Left ventricle myocardium inferior (tissue), 1 donor: ENCODE measurements at places on chromosomes 3 and 15. TPM values are rescaled to one million over a fixed set of nuclear protein-coding genes. Genes with fewer than 3 reads are reported as not detected.

The CAMP gene
- not detected for total RNA-seq

- DNase-seq, result no peak
Observed at GRCh38 chr3:69082361-69082760, 2.2 kb upstream of the UBA3 start.

DNA sequence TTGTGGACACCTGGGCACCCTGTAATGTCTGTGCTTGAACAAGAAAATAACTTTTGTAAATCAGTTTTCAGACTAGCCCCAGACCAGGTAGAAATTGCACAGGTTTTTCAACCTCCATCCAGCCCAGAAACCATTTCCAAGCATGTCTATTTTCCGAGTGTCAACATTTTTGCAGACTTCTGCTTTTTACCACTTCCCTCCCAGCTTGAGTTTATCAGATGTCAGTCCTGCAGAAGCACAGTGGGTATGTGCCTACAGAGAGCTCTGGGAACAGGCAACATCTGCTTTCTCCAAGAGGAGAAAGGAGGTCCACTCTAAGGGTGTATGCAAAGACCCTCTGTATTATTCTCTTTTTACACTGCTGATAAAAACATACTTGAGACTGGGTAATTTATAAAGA is 83.9 kb downstream of the LRRK1 start:
- DNase-seq, result no peak

The NR1I2 gene
- not detected for total RNA-seq

DNA sequence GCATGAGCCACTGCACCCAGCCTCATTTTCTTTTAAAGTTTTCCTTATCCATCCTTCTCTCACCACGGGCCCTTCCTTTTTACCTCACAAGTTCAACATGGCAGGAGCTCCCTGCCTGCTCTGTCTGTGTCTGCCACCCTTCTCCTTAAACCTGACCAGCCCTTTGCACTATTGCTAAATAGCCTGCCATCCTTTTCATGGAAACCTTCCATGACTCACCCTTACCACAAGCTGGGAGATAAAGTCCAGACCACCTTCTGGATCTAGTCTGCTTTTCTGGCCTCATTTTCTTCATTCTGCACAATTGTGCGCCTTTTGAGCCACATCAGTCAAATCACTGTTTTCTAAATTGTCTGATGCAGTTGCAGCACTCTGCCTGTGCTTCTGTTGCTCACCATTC is 8.9 kb downstream of the PARP14 start:
- DNase-seq, result no peak

DNA sequence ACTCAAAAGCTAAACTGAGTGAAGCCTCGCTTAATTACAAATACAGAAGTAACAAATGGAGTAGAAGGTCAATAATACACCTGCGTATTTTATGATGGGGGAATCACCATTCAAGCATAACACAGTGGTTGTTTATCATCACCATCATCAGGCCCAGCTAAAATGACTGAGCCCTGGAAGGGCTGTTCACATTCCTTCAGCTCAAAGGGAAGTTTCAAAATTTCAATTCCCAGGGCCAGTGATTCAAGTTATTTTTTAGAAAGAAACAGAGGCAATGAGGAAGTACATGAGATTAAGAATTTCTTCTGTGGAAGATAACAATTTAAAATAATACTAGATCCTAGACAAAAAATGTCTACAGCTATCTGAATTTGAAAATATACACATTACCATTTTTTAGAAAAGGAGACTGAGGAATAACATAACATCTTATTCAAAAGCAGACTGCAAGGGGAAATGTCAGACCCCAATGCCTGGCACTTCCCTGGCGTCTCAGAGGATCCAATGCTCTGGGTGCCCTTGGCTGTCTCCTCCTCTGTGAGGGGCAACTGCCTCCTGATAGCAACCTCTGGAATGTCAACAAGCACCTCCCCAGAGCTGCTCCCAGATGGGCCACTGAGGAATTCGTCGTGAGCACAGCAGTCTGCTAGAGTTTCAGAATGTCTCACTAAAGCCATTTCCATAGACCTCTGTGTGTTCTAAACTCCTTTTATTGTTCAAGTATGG is 22.8 kb downstream of the EHD4 start:
- DNase-seq, result no peak

DNA sequence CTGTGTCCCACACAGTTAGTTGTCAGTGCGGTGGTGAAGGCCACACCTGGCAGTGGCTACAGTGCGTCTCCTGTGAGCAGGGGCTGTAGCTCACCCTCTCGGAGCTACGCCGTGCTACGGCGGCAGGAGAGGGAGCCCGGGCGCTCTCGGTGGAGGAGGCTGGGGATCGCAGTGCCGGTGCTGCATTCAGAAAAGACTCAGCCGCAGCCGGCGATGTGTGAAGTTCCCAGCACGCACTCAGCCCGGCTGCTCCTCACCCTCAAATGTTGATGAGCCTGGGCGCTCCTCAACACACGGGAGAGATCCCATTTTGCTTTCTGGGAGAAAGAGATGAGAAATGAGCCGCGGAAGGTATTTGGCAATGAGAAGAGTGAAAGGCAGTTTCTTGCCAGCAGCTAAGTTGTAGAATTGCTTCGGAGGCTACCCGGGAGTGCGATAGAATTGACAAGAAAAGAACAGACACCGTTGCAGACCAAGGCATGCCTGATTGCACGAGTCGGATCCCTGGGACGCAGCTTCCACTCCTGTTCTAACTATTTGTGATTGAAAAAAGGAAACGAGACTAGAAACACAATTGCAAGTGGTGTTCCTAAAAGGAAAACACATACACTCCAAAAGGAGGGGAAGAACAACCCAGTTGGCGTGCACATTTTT is at the start of gene UNC13C:
TSS of gene UNC13C (plus strand) at position 189 of the 654 bp plus-strand sequence. CDS start 34,463 bp downstream, outside the sequence.
- peak; percentile 14 for DNase-seq

GRCh38 chr3:126208606-126209256 is 28.3 kb upstream of the ALDH1L1 start:
- DNase-seq, result peak; percentile 82

The CFAP100 gene
- not detected for total RNA-seq

The HACD2 gene
- total RNA-seq, result 8.1 TPM

- DNase-seq, result no peak
Observed at GRCh38 chr3:30350011-30350410, 256.4 kb upstream of the TGFBR2 start.

- DNase-seq, result no peak
Observed at GRCh38 chr15:81347910-81348309, 24.0 kb upstream of the STARD5 start.

DNA sequence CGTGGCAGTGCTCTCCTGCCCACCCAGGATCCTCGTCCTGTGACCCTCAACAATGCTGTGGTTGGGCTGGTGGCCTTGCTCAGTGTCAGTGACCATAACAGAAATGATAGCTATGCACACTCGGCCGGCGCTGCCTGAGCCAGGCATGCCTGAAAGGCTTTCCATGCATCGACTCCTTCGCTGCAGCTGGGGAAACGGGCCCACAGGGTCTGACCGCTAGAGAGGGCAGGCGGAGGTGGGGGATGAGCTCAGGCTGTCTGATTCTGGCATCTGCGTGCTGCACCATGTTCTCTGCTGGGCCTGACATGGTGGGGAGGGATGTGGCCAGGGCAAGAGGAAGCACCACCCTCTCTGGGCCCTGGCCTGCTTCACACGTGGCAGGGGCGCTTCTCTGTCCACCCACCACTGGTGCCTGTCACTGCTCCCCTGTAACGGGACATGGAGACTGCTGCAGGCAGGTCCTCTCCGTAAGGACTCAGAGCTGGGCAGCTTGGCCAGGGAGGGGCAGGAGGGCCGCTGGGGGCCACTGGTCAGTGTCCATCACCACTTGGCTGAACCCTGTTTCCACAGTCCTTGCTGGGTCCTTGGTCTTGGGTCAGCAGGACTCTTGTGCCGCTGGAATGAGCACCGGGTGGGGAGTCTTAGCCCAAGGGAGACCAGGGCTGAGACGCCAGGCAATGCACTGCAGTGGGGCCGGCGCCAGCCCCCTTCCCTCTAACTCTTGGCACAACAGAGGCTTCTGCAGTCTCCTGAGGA is 64.1 kb upstream of the RPL32 start:
- DNase-seq, result no peak

GRCh38 chr3:12782172-12782815 is 14.2 kb upstream of the CAND2 start:
- DNase-seq, result no peak

The CHST2 gene
- total RNA-seq, result 1.8 TPM
